ENCODE measurements at places on chromosomes 7 and 10. TPM values are rescaled to one million over a fixed set of nuclear protein-coding genes. Genes with fewer than 3 reads are reported as not detected.

Gene C10orf95
- total RNA-seq = 2.3 TPM

Gene COG5
- 35.7 TPM for total RNA-seq

Gene VIPR2
- total RNA-seq = 0.31 TPM

Gene SDK1
- total RNA-seq = 17.8 TPM

Gene CCDC71L
- total RNA-seq = 30.2 TPM

DNA sequence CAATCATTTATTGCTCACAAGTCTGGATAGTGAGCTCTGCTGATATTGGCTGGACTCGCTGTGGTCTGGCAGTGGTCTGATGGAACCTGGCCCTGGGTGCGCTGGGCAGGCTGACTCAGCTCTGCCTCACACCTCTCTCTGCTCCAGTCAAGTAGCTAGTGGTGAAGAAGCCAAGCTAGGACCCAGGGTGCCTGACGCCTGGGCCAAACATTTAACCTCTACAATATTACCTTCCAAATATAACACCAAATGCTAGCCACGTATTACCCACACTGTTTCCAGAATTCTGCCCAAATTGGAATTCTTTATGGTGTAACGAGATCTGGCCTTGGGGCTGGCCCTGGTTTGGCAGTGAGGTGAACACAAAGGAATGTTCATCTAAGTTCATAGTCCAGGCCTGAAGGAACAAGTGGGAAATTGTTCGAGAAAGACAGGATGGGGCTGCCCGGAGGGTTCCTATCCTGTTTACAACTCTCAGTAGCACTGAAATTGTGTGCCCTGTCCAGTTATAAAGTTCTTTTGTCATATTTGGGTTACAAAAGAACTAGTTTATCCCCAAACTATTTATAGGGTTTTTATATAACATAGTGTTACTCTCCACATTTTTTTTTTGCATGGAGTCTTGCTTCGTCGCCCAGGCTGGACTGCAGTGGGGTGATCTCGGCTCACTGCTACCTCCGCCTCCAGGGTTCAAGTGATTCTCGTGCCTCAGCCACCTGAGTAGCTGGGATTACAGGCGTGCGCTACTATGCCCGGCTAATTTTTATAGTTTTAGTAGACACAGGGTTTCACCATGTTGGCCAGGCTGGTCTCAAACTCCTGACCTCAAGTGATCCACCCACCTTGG is 16.3 kb downstream of the OR2AE1 start:
- peaks cover 5% of the 10 kb centered on the region for H3K27me3 ChIP-seq
- H3K4me3 ChIP-seq = no peak overlapping the region
- H3K27ac ChIP-seq = no peak overlapping the region
- H3K36me3 ChIP-seq = no peaks in the 10 kb centered on the region
- no peaks in the 10 kb centered on the region for H3K4me1 ChIP-seq

GRCh38 chr7:135164357-135165061 is 6.0 kb downstream of the CYREN start:
- H3K4me3 ChIP-seq = no peak overlapping the region
- peak overlapping the region; percentile 73 for H3K27ac ChIP-seq
- peaks cover 41% of the 10 kb centered on the region for H3K36me3 ChIP-seq
- no peaks in the 10 kb centered on the region for H3K27me3 ChIP-seq
- peaks cover 35% of the 10 kb centered on the region for H3K4me1 ChIP-seq

DNA sequence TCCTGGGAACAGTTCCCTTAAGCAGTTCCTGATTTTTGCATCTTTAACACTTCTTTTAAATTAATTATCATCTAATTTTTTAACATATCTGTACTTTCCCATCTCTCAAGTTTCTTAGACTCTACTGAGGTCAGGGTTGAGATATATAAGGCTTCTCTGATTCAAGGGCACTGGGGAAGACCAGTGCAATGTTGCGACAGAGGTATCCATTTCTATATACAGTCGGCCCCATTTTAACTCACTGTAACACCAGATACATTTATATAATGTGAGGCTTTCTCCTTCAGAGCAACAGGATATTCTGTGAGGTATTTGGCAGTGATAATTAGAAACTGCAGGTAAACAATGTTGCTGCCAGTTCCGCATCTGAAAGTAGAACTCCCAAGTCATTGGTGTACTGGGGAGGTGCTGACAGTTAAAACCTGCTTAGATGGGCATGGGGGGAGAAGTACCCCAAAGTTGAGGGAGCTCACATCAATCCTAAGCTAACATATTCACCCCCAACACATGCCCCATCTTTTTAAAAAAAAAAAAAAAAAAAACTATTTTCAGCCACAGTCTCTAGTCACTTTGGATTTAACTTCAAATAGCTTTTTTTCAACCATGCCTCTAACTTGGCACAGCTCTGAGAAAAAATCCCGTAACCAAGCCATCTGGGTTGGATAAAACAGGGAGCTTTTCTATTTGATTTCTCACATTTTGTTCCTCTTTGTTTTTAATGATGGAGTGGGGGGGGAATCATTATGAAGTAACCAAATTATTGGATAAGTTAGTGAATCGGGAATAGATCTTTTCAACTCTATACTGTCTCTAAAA is 62.9 kb downstream of the REEP3 start:
- H3K36me3 ChIP-seq = no peaks in the 10 kb centered on the region
- no peak overlapping the region for H3K27ac ChIP-seq
- H3K27me3 ChIP-seq = no peaks in the 10 kb centered on the region
- H3K4me3 ChIP-seq = no peak overlapping the region

GRCh38 chr7:44065431-44066110 is at the start of gene PGAM2:
Gene PGAM2 (minus strand): TSS chr7:44065567. CDS start chr7:44065529, 38 bp downstream.
- H3K36me3 ChIP-seq = peaks cover 4% of the 10 kb centered on the region
- H3K27me3 ChIP-seq = no peaks in the 10 kb centered on the region
- peaks cover 3% of the 10 kb centered on the region for H3K4me1 ChIP-seq

GRCh38 chr10:75815066-75815465 is 383.6 kb downstream of the LRMDA start:
- peaks cover 55% of the 10 kb centered on the region for H3K27me3 ChIP-seq
- no peak overlapping the region for H3K4me3 ChIP-seq
- peaks cover 8% of the 10 kb centered on the region for H3K4me1 ChIP-seq
- no peak for DNase-seq

DNA sequence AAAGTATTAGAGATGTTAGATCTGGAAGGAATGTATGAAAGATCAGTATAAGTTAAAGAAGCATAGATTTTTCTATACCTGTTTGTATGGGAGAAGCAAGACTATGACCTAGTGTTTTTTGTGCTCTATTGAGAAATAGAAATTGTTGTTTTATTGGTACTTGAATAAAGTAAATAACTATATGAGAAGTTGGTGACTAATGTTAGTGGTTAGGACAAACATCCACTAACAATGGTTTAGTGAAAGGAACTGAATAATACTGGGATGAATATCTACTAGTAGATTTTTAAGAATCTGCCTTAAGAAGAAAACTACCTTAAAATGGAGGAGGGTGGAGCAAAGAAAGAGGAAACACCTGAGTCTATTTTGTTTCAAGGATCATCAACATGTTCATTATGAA is 521.1 kb upstream of the POT1 start:
- no peaks in the 10 kb centered on the region for H3K27me3 ChIP-seq
- H3K27ac ChIP-seq = no peak overlapping the region
- no peak for DNase-seq
- no peaks in the 10 kb centered on the region for H3K36me3 ChIP-seq
- no peaks in the 10 kb centered on the region for H3K4me1 ChIP-seq

- peaks cover 6% of the 10 kb centered on the region for H3K4me1 ChIP-seq
- H3K36me3 ChIP-seq = no peaks in the 10 kb centered on the region
- no peak overlapping the region for H3K27ac ChIP-seq
Observed at GRCh38 chr7:34191162-34191561, 285.8 kb downstream of the BMPER start.

GRCh38 chr10:110444004-110444337 is 53.7 kb upstream of the DUSP5 start:
- DNase-seq = no peak
- H3K27ac ChIP-seq = no peak overlapping the region
- no peak overlapping the region for H3K4me3 ChIP-seq

GRCh38 chr7:8592167-8592566 is 158.8 kb downstream of the NXPH1 start:
- no peaks in the 10 kb centered on the region for H3K4me1 ChIP-seq
- H3K27me3 ChIP-seq = peaks cover 3% of the 10 kb centered on the region
- DNase-seq = no peak
- H3K36me3 ChIP-seq = no peaks in the 10 kb centered on the region
- no peak overlapping the region for H3K4me3 ChIP-seq

- no peaks in the 10 kb centered on the region for H3K27me3 ChIP-seq
- no peaks in the 10 kb centered on the region for H3K36me3 ChIP-seq
- no peak overlapping the region for H3K4me3 ChIP-seq
- DNase-seq = no peak
- H3K4me1 ChIP-seq = no peaks in the 10 kb centered on the region
Observed at GRCh38 chr7:115417662-115418061, 495.8 kb downstream of the MDFIC start.

DNA sequence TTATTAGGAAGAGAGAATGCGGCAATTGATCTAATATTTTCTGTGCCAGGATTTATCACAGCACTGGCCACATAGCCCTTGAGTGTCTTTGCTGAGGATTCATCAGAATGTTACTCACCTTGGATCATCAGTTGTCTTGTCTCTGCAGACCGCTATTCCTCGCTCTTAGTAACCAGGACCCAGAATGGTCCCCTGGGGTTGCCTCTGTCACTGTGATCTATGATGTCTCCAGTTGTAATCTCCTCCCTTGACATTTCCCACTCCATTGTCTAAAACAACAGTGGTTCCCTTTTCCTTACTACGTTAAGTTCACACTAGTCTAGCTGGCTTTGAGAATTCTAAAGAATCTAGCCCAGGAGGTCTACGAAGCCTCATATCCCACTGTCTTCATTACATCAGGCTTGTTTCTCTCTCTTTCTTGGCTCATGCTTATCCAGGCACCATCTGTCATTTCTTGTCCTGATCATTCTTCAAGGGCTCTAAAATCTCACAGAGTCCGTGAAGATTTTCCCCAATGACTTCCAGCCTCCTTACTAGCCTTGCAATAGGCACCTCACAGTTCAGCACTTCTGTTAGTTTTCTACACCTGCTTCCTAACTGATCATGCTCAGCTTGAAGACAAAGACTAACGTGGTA is 125.8 kb downstream of the CUBN start:
- no peak for DNase-seq
- H3K4me1 ChIP-seq = peaks cover 42% of the 10 kb centered on the region
- no peaks in the 10 kb centered on the region for H3K36me3 ChIP-seq
- H3K27ac ChIP-seq = peak overlapping the region; percentile 3
- H3K27me3 ChIP-seq = peaks cover 8% of the 10 kb centered on the region

Data from type B pancreatic cell (in vitro differentiated cells).